ENCODE measurements at places on chromosomes 2 and 18.

DNA sequence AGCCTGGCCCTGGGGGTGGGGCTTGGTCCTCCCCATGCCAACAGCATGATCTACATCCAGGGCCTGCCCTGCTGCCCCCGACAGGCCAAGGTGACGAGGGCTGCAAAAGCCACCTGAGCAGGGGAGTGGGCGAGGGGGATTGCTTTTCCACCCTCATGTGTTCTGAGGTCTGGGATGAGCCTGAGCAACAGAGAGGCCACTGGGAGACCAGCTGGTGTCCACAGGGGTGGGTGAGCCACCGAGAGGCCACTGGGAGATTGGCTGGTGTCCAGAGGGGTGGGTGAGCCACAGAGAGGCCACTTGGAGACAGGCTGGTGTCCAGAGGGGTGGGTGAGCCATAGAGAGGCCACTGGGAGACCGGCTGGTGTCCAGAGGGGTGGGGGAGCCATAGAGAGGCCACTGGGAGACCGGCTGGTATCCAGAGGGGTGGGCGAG is 147.4 kb upstream of the GPC1 start:
- no peak for DNase-seq

DNA sequence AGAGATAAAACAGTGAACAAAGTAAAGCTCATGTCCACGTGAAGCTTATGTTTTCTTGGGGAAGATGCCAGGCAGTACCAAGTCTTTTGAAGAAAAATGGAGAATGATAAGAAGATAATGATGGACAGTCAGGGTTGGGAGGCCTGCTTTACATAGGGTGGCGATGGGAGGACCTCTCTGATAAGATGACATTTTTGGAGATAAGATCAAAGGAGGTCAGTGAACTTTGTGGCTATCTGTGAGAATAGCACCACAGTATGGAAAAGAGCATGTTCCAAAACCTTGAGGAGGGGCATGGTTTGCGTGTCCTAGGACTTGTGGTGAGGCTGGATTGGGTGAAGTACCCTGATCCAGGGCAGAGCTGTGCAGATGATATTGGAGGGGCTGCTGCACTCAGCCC is 461.7 kb upstream of the NRP2 start:
- no peak for DNase-seq

GRCh38 chr2:240227538-240228428 is 87.3 kb upstream of the OTOS start:
- no peak for DNase-seq

DNA sequence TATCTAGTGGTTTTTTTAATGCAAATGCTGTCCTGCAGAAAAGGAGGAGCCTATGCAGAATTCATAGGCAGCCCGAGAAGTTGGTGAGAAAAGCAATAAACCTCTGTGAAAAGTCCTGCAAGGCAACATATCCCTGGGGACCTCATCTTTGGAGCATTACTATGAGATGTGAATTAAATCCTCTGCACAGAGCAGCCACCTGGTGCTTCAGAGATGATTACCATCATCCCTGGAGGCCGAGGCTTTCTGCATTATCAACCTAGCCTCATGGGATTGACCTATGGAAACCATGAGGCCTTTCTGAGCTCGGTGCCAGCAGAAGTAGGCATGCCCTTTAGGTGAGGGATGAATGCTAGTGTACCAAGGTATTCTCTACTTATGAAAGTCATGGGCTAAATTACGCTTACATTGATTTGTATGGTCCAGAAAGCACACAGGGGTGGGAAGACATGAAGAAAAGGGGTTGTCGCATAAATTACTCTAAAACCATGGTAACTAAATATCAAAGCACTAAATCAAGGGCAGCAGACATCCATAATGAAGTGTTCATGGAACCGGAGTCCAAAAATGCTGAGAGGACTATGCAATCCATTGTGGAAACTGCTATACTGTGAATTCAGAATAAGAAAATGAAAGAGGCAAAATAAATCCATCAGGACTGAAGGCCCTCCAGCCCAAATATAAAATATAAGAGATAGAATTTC is 623.5 kb upstream of the DDX18 start:
- no peak for DNase-seq

- no peak for DNase-seq
Measured at GRCh38 chr2:105674859-105675541, 69.7 kb upstream of the NCK2 start.

DNA sequence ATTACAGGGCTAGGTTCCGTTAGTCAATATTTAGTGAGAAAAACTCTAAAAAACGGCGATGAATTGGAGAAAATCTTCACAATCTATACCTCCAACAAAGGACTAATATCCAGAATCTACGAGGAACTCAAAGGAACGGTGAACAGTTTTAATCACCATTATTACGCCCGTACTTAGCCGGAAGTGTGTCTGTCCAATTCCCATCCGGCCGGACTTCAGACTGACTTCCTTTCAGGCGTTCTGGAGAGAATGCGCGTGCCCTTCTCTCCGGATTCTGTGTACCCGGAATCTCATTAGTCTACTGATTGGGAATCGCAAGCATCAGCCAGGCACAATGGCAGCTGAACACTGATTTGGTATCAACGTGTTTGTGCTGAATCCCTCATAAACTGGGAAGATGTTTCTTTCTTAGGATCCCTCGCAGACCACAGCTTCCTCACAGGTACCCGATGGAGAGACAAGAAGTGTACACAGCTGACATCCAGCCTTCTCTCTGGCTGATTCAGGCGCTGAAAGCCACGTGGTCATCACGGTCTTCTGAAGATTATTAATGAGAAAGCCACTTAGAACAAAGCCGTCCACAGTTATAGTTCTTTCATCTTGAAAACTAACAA is 239.9 kb downstream of the ZNF516 start:
- DNase-seq: no peak

DNA sequence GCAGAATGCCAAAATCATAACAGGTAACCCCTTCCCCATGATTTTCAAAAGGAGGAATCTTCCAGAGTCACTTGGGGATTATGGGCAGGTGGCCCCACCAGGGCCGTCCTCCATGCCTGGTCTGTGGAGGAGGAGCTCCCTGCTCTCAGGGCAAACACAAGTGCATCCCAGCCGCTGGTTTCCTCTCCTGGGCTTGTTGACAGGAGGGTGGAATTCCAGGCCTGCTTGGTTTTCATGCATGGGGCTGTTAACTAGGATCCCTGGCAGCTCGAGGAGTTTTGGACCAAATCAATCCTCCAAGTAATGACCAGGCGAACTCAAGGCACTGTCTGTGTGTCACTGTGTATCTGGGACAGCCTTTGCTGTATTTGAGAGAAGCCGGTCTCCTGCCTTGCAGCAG is 45.3 kb downstream of the FOSL2 start:
- no peak for DNase-seq

- DNase-seq: no peak
Measured at GRCh38 chr2:28129955-28130695, 239.6 kb downstream of the BABAM2 start.

DNA sequence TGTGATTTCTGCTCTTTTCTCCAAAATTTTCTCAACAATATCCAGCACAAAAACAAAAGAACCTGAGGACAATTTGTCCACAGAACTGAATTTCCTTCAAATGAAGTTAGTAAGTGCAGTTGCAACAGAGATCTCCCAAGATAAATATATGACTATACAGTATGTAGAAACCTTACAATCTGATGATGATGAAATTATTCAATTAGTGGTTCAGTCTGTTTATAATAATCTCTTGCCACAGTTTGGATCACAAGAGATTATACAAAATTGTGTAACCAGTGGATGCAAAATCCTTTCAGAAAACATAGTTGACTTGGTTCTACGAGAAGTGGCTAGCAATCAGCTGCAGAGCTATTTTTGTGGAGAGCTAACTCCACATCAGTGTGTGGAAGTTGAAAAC is 68.7 kb downstream of the FSIP2 start:
- DNase-seq: no peak

DNA sequence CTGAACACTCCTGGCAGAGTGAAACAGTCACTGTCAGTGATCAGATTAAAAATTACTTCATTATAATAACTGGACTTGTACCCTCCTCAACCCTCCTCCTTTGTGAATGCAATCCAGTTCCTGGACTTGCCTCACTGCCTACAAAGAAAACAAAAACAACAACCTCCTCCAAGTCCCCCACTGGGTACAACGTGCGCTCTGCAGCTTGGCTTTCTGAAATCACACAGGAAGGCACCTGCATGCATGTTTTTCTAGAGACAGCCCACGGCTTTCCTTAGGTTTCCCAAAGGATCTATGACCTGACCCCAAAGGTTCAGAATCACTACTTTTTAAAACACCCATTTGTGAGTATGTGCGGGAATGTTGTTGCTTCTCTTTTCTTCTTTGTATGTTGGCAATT is 61.4 kb upstream of the TUBA3E start:
- DNase-seq: no peak

DNA sequence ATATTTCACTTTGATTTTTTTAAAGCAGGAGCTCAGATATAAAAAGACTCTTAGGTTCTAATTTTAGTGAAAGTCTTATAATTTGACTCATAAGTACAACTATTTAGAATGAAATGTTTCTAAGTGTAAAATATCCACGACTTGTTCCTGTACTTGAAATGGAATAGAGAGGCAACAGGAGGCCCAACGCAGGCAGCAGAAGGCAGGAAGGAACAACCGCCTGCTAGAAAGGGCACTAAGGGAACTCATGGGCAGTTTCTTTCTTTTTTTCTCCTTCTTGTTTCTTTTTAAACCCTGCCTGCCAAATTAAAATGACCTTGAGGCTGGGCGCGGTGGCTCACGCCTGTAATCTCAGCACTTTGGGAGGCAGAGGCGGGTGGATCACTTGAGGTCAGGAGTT is 51.0 kb downstream of the RBMS1 start:
- DNase-seq: no peak

GRCh38 chr2:116477229-116477628 is 1337.3 kb upstream of the DDX18 start:
- no peak for DNase-seq

GRCh38 chr18:37274309-37275236 is 291.0 kb downstream of the CELF4 start:
- DNase-seq: peak; percentile 54

GRCh38 chr2:177812713-177813396 is 259.7 kb downstream of the PDE11A start:
- DNase-seq: no peak

GRCh38 chr2:207390302-207391095 is 139.3 kb upstream of the CREB1 start:
- DNase-seq: no peak

DNA sequence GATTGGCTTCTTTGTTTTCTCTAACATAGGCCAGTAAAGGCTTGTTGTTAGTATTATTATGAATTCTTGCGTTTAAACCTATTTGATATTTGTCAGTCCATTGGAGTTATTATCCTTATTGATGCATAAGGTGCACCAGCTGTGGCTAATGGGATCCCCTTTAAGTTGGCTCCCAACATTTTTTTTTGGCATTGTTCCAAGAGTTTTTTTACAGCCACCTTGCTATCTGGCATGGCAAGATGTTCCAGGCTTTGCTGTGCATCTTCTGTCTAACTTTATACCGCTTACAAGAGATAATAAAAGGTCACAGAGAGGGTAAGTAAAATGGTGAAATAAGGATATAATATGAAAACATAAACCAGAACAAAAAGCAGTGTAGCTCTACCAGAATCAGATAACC is 157.5 kb upstream of the TACR1 start:
- no peak for DNase-seq

Measured in G401 (cell line).